NCI-H146 (cell line): ENCODE measurements at places on chromosomes 7 and 10.
A peak's percentile ranks its signal among the peaks of the same experiment; 100 is the strongest.

GRCh38 chr10:21272643-21273399 is 252.7 kb downstream of the SKIDA1 start:
- peak; percentile 67 for DNase-seq

- no peak for DNase-seq
Observed at GRCh38 chr7:28723336-28723735, 234.8 kb downstream of the TRIL start.

DNA sequence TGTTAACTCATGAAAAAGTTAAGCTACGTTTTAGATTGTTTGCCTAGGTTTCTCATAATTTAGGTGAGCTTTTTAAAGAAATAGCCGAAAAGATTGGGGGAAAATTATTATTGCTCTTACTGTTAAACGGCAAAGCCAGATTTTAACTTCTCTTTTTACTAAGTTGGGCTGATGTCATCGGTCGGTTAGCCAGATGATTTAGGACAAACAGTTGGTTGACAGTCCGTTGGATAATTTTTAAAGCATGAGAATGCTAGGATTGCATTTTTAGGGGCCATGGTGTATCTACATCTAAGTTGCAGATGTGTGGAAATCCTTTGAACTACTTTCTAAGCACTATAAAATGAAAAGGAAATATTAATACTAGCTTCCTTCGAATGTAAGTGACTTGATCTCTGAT is 280.9 kb upstream of the AKR1E2 start:
- DNase-seq, result no peak

- DNase-seq, result no peak
Observed at GRCh38 chr7:111903797-111904196, 302.4 kb downstream of the DOCK4 start.

DNA sequence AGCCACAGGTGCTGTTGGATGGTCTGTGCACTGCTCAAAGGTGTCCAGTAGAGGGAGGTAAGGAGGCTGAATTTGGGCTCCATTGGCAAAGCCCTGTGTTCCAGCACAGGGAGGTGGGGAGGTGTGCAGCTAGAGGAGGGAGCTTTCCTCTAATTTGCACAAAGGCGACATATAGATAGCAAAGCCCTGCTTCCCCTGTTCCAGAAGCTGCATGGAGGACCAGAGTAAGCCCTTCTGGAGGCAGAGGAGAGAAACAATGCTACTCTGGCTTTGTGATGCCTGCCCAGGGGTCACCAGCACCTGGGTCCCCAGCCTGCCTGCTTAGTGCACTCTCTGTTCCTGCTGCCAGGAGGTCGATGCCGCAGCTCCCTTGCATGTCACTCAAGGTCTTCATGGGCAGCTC is 3.4 kb upstream of the ARHGAP22 start:
- peak; percentile 69 for DNase-seq

DNA sequence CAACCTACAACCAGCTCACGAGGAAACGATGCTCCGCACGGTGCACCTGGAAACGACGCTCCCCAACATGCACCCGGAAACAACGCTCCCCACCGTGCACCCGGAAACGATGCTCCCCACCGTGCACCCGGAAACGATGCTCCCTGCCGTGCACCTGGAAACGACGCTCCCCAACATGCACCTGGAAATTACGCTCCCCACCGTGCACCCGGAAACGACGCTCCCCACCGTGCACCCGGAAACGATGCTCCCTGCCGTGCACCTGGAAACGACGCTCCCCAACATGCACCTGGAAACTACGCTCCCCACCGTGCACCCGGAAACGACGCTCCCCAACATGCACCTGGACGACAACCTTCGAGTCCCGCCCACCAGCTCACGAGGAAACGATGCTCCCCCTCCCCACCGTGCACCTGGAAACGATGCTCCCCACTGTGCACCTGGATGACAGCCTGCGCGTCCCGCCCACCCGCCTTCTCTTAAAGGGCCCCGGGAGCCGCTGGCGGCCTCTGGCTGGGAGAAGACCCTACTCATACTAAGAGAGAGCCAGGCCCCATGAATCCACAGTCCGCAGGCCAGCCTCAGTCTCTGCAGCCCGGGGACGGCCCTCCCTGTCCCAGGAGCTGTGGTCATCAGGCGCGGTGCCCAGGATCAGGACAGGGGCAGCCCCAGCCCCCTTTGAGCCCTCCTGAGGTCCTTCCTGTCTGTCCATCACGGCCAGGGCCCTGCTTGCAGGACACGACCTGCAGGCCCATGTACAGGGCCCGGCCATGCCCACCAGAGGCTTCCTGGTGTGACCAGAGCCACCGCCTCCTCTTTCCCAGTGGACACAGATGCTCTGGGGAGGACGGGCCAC is 98.3 kb downstream of the PDGFA start:
- DNase-seq, result peak; percentile 40

DNA sequence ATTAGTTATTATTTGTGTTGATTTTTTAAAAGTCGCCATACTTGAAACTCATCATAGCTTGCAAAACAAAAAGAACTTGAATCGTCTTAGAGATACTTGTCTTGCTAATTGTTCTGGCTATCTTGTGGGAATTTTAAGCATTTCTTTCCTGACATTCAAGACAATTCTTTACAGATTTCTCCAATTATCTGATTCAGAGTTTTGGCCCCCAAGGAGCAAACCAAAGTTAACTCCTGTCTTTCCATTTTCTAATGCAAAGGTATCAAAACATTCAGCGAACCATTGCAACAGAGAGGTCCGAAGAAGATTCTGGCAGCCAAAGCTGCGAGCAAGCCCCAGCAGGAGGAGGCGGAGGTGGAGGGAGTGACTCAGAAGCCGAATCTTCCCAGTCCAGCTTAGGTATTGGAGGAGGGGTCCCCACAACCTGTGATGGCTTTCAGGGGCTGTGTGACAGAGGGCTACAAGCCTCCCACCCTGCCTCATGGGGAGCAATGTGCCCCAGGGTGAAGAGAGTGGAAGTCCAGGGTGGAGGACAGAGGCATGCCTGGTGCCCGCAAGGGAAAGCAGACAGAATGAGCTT is 119.4 kb upstream of the STK17A start:
- DNase-seq, result no peak

DNA sequence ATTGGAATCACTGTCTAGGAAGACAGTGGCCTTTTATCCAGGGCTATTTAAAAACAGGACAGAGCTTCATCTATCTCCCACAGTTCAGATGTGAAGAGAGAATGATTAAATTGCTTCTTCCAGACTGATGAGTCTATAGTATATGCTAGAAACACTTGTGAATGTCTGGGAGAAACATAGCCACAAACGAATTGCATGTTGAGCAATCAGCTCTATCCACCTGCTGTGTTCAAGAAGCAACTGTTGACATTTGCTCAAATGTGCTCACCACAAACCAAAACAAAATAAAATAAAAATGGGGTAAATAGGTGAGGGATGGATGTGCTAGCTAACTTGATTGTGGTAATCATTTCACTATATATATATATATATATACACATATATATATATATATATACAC is 195.1 kb downstream of the HECW1 start:
- no peak for DNase-seq

- no peak for DNase-seq
Observed at GRCh38 chr10:73979809-73980433, 18.0 kb upstream of the VCL start.

DNA sequence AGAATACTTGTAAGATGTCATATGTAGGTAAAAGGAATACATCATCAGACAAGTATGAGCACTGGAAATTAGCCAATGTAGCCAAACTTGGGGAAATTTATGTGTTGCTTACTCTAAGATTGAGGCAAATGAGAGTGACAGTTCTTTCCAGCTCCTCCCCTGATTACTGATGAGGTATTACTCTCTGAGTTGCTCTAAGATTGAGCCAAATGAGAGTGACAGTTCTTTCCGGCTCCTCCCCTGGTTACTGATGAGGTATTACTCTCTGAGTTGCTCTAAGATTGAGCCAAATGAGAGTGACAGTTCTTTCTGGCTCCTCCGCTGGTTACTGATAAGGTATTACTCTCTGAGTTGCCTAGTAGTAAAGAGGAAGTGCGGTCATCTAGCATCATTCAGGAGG is 435.8 kb downstream of the NRG3 start:
- no peak for DNase-seq

GRCh38 chr10:122554131-122555036 is 6.2 kb upstream of the DMBT1 start:
- peak; percentile 5 for DNase-seq
